Stimulated activated CD4-positive, alpha-beta T cell treated with anti-CD3 and anti-CD28 coated beads, Interleukin-1b, Interleukin-23, amount 100 ng/mL, for 1 hour (primary cell): ENCODE measurements at places on chromosomes 3 and 15.

DNA sequence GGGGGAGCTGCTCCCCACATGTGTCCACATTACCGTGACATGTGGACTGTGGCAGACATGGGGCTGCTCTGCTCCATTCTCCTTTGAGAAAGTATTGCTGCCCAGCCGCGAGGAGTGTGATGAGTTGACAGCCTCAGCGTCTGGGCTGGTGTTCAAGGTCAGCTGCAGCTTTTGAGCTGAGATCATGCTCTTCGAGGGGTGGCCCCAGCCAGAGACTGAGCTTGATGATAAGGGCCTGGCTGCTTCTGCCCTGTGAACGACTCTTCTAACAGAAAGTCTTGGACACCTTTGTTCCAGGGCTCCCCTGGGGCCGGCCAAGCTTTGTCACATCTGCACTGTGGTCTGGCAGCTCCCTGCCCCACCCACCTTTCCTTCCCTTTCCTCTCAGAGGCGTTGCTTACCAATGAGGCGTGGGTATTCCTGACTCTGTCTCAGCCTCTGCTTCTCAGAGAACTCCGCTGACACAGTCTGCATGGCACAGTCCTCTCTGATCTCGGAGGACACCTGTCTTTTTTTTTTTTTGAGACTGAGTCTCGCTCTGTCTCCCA is 86.6 kb downstream of the CHRD start:
- no peak for DNase-seq

DNA sequence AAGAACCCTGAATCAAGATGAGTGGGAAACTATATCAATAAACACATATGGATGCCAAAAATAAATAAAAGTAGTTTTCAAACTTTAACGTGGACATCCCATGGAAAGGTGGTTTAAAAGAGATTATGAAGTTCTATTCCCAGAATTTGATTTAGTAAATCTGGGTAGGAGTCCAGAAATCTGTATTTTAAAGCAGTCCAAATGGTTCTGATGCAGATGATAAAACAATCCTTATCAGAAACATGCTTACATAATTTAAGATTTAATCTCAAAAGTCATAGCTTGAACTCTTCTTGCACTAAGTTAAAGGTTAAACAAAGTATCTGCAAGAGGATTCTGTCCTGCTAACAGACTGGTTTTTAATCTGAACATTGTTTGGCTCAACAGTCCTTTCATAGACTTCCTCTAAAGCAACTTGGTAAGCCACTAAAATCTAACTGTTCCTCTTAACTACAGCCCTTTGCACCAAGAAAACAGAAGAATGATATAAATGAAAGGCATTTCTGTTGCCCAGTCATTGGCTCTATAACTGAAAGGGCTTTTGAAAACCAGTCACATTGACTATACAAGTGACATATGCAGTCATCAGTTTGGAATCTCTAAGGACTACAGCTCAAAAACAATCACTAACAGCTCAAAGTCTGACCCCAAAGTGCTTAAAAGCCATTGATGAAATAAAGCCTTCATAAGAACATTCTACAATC is 23.4 kb upstream of the MAP4 start:
- DNase-seq: no peak

- DNase-seq: no peak
Observed at GRCh38 chr15:43469867-43470266, 23.1 kb downstream of the TP53BP1 start.

DNA sequence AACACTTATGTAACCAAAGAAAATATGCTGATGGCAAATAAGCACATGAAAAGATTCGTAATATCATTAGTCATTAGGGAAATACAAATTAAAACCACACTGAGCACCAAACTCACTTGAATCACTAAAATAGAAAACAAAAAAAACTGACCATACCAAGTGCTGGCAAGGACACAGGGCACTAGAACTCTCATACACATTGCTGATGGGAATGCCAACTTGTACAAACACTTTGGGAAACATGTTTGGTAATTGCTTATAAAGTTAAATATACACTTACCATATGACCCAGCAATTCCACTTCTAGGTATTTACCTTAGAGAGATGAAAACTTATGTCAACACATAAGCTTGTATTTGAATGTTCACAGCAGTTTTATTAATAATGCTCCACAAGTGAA is 95.5 kb downstream of the TFDP2 start:
- DNase-seq: no peak

- DNase-seq: no peak
Observed at GRCh38 chr3:150331978-150332568, 76.0 kb upstream of the TSC22D2 start.

DNA sequence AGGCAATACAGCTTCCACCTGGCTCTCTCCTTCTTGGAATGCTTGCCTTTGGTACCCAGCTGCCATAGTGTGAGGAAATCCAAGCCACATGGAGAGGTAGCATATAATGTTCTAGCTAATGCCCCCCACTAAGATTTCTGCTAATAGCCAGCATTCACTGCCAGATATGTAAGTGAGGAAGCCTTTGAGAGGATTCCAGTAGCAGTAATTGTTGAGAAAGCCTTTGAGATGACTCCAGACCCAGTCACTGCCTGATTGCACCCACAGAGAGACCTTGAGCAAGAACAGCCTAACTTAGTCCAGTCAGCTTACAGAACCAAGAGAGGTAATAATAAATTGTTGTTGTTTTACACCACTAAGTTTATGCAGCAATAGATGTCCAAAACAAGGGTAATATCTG is 63.1 kb downstream of the STRIT1 start:
- DNase-seq: no peak

- no peak for DNase-seq
Observed at GRCh38 chr3:106065831-106066230, 197.0 kb upstream of the CBLB start.

- no peak for DNase-seq
Observed at GRCh38 chr3:62065985-62066693, 307.2 kb downstream of the FEZF2 start.
